NCI-H146 (cell line): ENCODE measurements at places on chromosomes 4 and X.

DNA sequence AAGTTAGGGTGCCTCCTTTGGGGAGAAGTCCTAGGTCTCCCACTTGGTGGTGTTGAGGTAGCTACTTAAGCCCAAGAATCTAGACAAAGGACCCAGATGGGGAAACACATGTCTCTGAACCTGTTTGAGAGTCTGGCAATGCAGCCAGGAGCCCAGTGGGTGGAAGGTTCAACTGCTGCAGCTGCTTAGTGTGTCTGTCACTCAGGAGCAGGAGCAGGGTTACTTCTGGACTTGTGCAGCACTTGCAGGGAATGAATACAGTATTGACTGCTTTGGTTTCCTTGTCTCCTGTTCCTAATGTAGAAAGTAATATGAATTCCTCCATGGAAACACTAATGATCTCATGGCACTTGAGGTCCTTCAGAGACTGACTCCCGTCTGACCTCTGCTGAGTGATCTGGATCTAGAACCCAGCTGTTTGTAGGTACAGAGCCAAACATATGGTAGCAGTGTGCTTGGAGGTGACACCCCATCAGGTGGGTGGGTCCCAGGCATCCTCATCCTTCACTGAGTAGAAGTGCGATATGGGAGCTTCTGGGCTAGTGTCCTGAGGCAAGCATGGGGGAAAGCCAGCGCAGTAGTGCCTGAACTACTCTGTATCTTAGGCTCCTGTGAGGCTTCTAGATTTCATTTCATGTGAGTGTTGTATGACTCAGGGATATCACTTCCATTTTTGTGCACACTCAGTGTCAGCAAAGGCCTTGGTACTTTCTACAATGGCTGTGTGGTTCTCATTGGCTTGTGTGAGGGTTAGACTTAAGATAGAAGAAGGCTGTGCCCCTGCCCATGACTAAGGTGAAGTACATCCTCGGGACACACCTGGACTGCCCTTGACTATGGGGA, 85.0 kb upstream of the WDR1 start:
- no peak for DNase-seq

DNA sequence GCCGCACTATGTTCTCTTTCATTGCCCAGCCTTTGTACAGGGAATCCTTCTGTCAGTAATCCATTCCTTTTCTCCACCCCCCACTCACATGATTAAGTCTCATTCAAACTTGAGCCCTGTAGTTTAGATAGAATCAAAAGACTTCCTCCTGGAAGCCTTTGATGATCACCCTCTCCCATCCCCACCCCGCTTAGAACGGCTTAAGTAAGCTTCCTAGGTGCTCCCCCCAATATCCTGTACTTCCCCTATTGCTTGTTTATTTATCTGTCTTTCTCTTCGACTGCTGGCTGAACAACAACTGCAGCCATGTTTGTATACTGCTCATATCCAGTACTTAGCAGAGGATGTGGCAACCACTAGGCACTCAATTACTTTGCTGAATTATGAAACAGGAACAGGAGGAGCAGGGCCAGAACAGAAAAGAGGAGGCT, 38.5 kb upstream of the GPC3 start:
- DNase-seq: no peak

DNA sequence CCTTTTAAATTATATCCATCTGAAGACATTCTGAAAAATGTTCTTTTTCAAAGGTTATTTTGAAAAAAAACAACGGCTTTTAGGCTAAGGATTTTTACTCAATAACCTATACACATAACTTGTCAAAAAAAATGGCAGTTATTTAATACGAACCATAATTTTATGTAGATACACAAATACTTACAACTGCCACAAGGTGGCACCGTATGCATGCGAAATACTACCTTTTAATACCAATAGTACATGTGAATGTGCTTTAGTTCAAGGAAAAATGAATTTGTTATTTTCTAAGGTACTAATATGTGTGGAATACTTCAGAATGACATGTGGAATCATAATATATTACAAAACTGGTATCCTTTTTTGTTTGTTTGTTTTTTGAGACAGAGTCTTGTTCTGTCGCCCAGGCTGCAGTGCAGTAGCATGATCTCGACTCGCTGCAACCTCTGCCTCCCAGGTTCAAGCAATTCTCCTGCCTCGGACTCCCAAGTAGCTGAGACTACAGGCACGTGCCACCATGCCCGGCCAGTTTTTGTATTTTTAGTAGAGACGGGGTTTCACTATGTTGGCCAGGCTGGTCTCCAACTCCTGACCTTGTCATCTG, 4.6 kb upstream of the MAD2L1 start:
- DNase-seq: peak; percentile 4

DNA sequence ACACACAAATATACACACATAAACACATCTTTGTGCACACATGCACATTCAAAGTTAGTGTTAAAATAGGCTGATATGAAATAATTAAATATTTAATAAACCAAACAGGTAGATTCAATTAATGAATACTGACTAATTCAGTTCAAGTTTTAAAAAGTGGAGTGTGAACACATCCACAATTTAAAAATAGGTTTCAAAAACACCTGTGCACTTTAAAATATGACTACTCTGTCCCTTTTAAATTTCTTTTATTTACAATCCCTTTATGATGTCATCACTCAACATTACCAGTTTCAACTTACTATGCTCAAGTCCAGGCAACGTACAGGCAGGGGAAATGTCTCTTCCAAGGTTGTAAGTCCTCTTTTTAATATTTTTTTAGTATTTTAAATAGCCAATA, at the start of gene CYLC1:
CYLC1 (plus strand) TSS at position 301 of the 400 bp plus-strand sequence; CDS start at position 338, 37 bp downstream.
- no peak for DNase-seq

GRCh38 chr4:16715482-16715881, 183.0 kb downstream of the LDB2 start:
- DNase-seq: no peak

- DNase-seq: no peak
These were observed 41.0 kb downstream of the PRPS1 start for GRCh38 chrX:107669261-107669660.

DNA sequence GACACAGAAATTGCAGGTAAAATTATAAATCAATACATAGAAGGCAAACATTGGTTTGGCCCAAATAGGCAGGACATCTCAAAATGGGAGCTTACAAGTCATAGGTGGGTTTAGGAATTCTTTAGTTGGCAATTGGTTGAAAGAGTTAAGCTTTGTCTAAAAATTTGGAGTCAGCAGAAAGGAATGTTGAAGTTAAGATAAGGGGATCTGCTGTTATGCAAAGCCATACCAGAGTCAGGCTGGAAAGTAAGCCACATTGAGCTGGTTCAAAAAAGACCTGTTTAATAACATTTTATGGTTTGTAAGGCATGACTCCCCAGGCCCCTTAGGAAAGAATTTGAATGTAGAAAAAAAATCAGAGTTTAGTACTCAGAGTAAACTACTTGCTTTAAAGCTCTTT, 92.6 kb downstream of the IL13RA2 start:
- DNase-seq: no peak

DNA sequence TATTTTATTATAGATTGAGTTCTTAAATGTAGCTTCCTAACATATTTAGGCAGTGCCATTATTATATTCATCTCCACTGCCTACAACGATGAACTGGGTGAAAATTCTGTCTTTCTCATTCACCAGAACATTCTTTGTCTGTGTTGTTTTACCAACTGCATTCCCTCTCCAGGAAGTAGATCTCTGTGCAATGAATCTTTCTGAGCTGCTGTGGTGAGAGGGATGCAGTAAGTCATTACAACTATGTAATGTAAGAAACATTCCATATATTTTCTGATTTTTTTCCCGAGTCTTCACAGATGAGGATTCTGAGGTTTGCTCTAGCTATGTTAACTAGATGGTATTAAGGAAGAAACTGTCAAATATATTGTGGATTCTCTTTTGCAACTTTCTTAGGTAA, 811.9 kb upstream of the PCDH7 start:
- DNase-seq: no peak

DNA sequence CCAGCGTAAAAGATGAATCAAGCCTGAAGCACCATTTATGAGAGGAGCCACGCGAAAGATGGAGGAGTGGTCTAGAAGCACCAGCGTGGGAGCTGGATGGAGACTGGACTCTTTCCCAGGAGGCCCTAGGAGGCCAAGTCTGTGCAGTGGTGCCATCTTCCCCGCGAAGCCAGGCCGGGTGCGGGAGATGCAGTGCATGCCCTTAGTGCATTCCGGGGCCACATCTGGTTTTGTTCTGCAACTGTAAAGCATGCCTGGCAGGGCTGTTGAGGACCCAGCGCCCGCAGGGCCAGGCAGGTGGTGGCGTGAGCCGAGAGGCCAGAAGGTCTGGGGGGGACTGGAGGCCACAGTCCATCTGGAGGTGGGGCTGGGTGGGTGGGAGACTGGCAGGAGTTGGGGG, 78.6 kb upstream of the ADRA2C start:
- DNase-seq: no peak

- no peak for DNase-seq
These were observed 9.1 kb downstream of the ZCCHC4 start for GRCh38 chr4:25321703-25322102.

GRCh38 chrX:133913658-133914388, 71.6 kb downstream of the GPC3 start:
- no peak for DNase-seq

GRCh38 chr4:17166954-17167353, 268.5 kb upstream of the LDB2 start:
- DNase-seq: no peak

- DNase-seq: no peak
These were observed 833.5 kb upstream of the ADGRL3 start for GRCh38 chr4:60366661-60367060.

DNA sequence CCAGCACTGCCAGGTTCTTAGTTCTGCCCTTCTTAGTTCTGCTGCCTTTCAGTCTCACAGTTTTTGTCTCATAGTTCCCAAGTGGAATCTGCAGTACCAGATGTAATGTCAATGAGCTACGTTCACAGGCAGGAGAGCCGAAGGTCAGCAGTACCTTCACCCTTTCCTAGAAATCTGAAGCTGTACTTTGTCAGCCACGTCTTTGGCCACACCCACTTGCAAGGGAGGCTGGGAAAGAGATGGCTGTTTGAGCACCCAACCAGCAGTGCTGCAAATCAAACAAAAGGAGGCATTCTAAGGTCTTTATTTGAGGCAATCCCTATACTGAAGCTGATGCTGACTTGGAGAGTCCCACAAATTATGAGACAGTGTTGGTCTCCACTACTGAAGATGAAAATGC, 199.1 kb upstream of the NPY2R start:
- no peak for DNase-seq

DNA sequence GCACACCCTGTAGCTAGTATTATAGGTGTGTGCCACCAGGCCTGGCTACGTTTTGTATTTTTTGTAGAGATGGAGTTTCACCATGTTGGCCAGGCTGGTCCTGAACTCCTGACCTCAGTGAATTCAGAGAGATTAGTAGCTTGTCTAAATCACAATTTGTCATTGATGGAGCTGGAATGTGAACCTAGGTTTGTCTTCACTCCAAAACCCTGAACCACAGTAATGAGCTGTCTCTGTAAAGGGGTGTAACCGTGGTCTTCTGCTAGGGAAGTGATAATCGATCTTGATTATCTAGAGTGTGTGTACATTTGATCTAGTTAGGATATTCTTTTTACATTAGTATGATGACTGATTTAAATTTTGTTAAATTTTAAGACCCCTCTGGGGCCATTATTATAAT, 8.3 kb downstream of the ARHGAP10 start:
- no peak for DNase-seq

GRCh38 chr4:80097400-80098177, 24.6 kb upstream of the ANTXR2 start:
- DNase-seq: no peak

- no peak for DNase-seq
These were observed 303.7 kb downstream of the ARHGAP24 start for GRCh38 chr4:85778632-85779131.

DNA sequence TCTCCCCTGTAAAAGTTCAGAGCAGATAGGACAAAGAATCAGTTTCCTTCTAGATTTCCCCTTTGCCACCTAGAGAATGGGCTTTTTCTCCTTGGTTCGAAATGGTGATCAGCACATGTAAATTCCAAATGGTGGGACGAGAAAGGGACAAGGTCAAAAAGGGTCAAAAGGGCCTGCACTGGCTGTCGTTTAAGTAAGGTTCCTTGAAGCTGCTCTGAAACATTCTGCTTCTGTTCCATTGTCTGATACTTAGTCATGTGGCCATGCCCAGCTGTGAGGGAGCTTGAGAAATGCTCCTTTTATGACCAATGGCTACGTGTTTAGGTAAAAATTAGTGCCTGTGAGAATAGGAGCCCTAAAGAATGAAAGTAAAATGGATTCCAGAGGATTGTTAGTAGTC, 165.9 kb upstream of the CENPE start:
- no peak for DNase-seq

DNA sequence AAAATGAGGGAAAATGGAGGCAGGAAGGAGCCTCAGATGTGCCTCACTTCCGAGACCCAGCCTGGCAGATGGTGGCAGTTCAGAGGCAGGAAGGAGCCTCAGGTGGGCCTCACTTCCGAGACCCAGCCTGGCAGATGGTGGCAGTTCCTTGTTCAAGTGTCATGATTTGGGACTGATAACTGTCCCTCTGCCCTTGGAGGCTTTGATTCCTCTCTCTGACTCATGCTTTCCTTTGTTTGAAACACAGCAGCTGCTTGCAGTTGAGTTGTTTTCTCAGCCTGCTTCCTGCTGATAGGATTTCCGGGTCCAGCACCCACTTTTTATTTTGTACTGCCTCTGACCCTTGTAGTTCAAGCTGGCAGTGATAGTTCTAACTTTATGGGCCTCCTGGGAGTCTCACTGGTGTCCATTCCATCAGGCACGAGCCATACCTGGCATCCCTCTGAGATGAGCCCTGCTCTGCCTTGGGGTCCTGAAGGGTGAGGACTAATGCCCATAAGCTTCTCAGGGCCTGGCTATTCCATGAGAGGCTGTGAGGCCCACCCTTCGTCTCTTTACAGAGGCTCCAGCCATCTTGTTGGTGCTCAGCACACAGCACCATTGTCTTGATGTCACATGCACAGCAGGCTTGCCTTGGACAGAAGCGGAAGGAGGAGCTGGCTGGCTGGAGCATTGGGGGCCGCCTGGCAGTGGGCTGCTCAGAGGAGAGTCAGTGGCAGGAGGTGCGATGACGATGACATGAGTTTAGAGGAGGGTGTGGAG, 13.0 kb downstream of the RGS12 start:
- peak; percentile 11 for DNase-seq

GRCh38 chr4:56870946-56871345, 36.8 kb upstream of the REST start:
- no peak for DNase-seq

GRCh38 chrX:136423724-136424123, 64.0 kb upstream of the BRS3 start:
- no peak for DNase-seq

DNA sequence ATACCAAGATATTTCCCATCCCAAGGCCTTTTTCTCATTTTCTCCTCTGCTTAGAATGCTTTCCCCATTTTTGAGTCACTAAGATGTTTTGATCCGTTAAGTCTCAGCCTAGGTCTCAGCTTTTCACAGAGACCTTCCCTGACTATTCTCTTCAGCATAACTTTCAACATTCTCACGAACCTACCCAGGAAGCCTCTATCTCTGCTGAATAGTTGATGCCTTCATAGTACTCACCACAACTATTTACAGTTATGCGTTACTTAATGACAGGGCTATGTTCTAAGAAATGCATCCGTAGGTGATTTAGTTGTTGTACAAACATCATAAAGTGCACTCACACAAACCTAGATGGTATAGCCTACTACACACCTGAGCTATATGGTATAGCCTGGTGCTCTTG, 64.5 kb downstream of the ARL9 start:
- no peak for DNase-seq

GRCh38 chr4:108029016-108029720, 39.5 kb downstream of the HADH start:
- no peak for DNase-seq

GRCh38 chr4:4470208-4470607, 71.6 kb downstream of the STX18 start:
- DNase-seq: no peak

- DNase-seq: no peak
These were observed 68.4 kb downstream of the AR start for GRCh38 chrX:67612231-67612630.
